ENCODE measurements at places on chromosomes 7 and 10.
A peak's percentile ranks its signal among the peaks of the same experiment; 100 is the strongest.

- peak; percentile 27 for DNase-seq
Observed at GRCh38 chr7:22001345-22002004, 55.8 kb upstream of the CDCA7L start.

DNA sequence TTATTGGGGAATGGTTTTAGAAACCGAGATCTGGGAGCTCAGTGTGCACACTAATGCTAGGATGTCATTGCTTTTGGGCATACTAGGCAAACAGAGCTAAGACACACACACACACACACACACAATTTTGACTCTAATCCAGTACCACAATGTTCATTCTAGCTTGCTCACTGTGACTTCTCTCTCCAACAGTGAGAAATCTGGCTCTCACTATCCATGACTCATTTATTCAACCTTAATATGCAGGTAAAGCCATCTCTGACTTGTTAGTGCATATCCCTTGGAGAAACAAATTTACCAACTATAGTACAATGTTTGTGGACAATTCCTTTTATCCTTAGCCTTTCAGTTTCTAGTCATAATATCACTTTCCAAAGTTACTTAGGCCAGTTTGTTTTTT is 5.9 kb upstream of the BMS1 start:
- no peak for DNase-seq

GRCh38 chr7:34544621-34545020 is 113.4 kb upstream of the NPSR1 start:
- DNase-seq = no peak

DNA sequence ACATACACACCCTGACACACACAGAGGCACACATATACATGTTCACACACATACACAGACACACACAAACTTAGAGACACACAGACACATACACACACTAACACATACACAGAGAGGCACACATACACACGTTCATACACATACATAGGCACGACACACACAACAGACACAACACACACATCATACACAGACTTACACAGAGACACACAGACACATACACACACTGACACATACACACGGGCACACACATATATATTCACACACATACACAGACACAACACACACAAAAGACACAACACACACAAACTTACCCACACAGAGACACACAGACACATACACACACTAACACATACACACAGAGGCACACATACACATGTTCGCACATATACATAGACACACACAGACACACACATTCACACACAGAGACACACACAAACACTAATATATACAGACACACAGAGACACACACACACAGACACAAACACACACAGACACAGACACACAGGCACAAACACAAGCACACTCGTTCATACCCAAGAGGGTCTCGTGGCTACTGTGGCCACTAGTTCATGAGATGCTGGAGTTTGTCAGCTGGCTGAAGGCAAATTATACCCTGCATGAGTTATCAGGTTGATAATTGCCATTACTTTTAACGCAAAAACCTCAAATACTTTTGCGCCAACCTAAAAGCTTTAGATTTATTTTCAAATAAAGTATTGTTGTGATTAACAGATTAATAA is 17.7 kb upstream of the KLF6 start:
- no peak for DNase-seq

GRCh38 chr7:146652176-146652575 is 535.6 kb downstream of the CNTNAP2 start:
- DNase-seq = no peak

DNA sequence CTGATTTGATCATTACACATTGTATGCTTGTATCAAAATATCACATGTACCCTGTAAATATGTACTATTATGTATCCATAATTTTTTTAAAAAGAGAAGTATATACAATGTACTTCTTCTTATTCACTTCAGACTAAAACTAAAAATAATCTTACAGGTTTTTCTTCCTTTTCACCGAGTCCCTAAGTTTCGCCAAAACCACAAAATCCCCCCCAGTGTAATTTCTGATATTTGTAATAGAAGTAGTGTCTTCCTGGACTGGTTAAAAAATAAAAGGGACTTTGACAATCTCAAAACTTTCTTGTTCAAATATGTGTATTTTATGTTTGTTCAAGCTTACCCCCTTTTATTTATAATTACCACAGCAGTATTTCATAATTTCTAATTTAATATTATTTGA is 23.9 kb downstream of the EPC1 start:
- DNase-seq = no peak

GRCh38 chr7:82443547-82444219 is at the start of gene CACNA2D1:
TSS of gene CACNA2D1 (minus strand) at chr7:82443777.
- no peak for DNase-seq

DNA sequence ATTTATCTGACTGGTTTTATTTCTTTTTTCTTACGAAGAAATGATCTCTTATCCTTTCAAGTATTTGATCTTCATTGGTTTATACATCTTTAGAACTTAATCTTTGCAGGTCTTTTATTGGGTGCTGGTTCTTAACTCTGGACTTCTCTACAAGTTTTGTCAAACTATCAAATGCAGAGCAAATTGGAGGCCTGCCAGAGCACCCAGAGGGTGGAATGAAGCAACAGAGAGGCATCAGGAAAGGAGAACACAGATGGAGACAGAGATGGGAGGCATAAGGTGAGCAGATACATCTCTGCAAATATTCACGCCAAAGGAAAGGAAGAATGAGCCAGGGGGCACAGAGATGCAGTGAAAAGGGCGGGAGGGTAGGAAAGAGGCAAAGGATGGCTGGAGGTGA is 130.3 kb downstream of the PKD1L1 start:
- DNase-seq = no peak

DNA sequence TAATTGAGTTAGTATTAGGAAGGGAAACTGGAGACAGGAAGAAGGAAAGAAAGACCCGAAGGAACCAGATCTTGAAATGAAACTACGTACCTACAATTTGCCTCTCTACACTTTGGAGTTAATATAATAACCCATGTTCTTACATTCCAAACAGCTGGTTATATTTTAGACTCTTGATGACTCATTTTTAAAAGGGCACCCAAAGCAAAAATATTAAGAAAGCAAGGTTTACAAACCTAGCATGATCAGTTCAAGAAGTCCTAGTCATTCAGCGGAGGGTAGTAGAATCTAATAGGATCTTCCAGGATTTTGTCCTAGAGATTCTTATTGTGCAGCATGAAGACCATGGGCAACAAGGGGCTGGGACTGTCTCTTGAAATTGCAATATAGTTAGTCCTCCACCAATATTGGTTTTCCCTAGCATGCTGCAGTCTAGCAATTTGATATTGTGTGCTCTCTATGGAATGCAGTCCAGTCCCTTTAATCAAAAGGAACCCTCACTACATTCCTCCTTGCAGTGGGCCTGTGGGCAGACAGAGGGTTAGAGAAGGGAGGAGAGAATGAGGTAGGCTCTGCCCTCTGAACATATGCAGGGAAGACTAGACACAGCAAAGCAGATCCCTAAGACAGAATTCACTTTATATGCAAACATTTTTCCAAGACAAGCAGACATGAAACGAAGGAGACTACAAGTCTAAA is 230.3 kb downstream of the INHBA start:
- DNase-seq = no peak

- no peak for DNase-seq
Observed at GRCh38 chr10:132386419-132386831, 10.6 kb upstream of the PWWP2B start.

- DNase-seq = no peak
Observed at GRCh38 chr10:98919899-98920298, 315.8 kb downstream of the HPSE2 start.

- no peak for DNase-seq
Observed at GRCh38 chr10:101054351-101054750, 7.4 kb upstream of the KAZALD1 start.

DNA sequence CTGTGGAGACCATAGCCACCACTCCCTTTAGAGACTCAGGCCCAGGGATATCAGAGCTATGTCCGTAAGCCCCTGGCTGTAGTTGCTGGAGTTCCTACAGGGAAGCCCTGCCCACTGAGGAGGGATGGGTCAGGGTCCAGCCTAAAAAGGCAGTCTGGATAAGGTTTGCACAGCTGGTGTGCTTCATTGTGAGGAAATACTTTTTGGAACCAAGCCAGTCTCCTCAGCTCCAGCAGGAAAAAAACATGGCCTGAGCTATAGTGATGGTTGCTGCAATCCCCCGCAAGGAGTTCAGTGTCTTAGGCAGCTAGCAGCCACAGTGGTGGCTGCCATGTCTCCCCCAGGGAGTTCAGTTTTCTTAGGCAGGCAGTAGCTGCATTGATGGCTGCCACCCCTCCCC is 52.6 kb upstream of the CYP2C8 start:
- DNase-seq = no peak

- DNase-seq = no peak
Observed at GRCh38 chr7:122789156-122789555, 86.4 kb upstream of the RNF148 start.

GRCh38 chr7:100874577-100875355 is at the start of gene SRRT:
TSS of gene SRRT (plus strand) at chr7:100875103. CDS start at chr7:100875591, 488 bp downstream.
- DNase-seq = peak; percentile 98

DNA sequence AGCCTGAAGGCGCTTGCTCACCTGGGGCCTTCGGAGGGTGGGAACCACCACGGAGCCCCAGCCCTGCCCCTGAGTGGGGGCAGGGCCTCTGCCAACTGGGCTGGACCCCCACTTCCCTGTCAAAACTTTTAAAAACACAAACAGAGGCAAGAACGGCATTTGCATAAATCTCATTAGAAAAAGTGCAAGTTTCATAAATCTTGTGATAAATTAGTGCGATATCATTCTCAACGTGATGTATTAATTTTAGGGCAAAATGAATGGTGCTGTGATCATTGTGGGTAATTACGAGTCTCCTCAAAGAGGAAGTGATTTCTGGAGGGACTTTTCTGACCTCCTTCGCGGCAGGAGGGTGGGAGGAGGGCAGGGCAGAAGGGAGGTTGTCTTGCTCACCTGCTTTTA is 98.3 kb downstream of the CDH23 start:
- no peak for DNase-seq

DNA sequence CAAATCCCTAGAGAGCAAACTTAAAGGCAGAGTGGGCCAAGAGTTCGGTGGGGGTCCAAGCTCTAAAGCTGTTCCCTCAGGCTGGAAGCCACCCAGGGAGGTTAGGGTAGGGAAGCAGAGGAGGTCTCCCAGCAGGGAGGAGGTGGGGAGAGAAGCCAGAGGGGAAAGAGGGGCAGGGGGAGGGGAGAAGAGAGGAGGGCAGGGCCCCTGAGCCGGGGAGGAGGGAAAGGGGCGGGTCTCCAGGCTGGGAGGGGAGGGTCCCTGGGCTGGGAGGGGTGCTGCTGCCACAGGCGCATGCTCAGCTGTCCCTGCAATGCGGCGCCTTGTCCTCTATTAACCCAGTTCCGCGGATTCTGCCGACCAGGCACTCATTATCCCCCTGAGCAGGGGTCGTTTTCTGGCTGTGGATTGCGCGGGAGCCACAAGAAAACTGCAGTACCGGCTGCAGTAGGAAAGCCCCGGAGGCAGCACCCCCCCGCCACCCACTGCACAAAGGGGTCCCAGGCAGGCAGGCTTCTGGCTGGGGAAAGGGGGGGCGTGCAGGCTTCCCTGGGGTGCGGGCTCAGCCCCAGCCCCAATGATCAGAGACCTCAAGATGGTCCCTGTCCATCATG is 49.3 kb downstream of the CAMK2B start:
- no peak for DNase-seq

DNA sequence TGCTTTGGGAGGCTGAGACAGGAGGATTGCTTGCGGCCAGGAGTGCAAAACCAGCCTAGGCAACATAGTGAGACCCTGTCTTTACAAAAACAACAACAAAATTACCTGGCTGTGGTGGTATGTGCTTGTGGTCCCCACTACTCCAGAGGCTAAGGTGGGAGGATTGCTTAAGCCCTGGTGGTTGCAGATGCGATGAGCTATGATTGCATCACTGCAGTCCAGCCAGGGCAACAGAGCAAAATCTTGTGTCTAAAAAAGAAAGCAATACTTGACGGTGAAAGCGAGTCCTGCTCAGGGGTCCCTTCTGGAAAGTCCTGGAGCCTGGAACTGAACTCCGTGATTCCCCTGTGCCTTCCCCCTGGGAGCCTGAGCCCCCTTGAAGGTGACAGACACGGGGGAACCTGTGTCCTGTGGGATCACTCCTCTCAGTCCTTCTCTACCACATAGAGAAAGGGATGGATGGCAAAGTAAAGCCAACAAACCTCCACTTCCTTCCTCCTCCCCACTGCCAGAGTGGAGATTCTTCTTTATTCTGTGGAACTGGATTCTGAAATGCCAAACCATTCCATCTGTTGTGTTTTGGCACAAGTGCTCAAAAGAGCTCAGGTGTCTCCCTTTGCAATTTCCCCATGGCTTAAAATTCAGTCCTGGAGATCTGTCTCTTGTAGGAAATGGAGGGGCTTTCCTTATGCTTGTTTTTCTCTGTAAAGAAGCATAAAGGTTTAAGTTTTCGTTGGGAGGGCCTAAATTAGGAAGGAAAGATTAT is 50.6 kb downstream of the KIAA1217 start:
- DNase-seq = no peak

DNA sequence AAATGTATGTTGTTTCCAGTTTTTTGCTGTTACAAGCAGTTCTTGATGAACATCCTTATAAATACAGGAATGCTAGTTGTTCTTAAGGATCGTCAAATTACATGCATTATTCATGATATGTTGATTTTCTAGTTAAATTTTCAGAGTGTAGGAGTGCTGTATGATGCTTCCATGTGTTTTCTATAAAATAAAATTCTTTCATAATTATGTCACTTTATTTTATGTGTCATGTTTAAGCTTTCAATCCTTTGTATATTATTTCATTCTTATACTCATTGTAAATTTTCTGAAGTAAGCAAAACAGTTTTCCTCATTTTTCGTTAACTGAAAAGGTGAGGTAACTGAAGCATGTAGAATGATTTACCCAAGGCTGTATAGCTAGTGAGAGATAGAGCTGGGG is 16.8 kb upstream of the MYPN start:
- DNase-seq = no peak

DNA sequence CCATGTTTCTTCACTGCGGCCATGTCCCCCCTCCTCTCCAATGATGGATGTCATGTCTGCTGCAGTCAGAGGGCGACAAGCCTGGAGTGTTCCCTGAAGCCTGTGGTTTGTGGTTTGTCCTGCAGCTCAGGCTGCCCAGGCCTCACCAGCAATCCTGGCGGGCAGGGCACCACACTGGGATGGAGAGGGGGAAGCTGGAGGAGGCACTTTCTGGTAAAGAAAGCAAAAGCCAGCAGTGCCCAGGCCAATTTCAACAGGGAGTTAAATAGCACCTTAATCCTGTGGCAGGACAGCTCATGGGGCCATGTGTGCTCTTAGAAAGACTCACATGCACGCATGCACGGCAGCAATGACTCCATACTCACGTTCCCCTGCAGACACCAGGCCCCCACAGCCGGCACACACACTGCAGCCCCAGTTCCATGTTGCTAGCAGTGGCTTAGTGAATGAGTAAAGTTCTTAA is 158.3 kb downstream of the EGFR start:
- no peak for DNase-seq

DNA sequence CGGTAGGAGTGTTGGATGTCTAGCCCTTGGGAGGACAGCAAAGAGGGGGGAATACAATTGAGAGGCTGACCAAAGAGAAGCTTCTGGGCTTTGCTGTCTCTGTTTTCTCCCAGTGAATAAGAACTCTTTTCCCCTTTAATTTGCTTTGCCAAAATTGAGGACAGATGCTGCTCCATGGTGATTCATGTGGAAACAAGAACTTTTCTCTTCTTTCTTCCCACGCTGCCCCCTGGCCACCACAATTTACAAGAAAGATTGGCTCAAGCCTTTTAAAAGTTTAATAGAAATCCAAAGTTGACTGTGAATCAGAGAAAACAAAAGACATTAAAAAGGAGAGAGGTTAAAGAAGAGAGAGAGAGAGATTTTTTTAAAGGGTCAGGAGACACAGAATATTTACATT is 49.0 kb downstream of the PRR15 start:
- DNase-seq = no peak

GRCh38 chr10:110354322-110354766 is 49.6 kb upstream of the SMNDC1 start:
- peak; percentile 70 for DNase-seq

GRCh38 chr10:50604049-50604640 is 19.6 kb downstream of the SGMS1 start:
- no peak for DNase-seq
